ENCODE measurements at places on chromosomes 1 and 21. TPM values are rescaled to one million over a fixed set of nuclear protein-coding genes. Genes with fewer than 3 reads are reported as not detected.
A peak's percentile ranks its signal among the peaks of the same experiment; 100 is the strongest.

- no peaks in the 10 kb centered on the region for H3K4me1 ChIP-seq
- no peak for DNase-seq
- H3K27ac ChIP-seq = no peak overlapping the region
These were observed 155.0 kb upstream of the EDN2 start for GRCh38 chr1:41639332-41639936.

GRCh38 chr1:54791880-54792522, 9.1 kb downstream of the TTC22 start:
- peaks cover 15% of the 10 kb centered on the region for H3K4me1 ChIP-seq
- H3K27me3 ChIP-seq = no peaks in the 10 kb centered on the region
- H3K27ac ChIP-seq = peak overlapping the region; percentile 38
- DNase-seq = no peak

- no peak overlapping the region for H3K27ac ChIP-seq
- no peaks in the 10 kb centered on the region for H3K4me1 ChIP-seq
- no peaks in the 10 kb centered on the region for H3K36me3 ChIP-seq
- no peak for DNase-seq
These were observed 282.6 kb downstream of the DSCAM start for GRCh38 chr21:40564318-40564717.

GRCh38 chr21:45655124-45655523, 11.6 kb downstream of the PCBP3 start:
- H3K27me3 ChIP-seq = no peaks in the 10 kb centered on the region
- H3K36me3 ChIP-seq = no peaks in the 10 kb centered on the region
- no peak for DNase-seq
- no peak overlapping the region for H3K4me3 ChIP-seq
- H3K27ac ChIP-seq = no peak overlapping the region

DNA sequence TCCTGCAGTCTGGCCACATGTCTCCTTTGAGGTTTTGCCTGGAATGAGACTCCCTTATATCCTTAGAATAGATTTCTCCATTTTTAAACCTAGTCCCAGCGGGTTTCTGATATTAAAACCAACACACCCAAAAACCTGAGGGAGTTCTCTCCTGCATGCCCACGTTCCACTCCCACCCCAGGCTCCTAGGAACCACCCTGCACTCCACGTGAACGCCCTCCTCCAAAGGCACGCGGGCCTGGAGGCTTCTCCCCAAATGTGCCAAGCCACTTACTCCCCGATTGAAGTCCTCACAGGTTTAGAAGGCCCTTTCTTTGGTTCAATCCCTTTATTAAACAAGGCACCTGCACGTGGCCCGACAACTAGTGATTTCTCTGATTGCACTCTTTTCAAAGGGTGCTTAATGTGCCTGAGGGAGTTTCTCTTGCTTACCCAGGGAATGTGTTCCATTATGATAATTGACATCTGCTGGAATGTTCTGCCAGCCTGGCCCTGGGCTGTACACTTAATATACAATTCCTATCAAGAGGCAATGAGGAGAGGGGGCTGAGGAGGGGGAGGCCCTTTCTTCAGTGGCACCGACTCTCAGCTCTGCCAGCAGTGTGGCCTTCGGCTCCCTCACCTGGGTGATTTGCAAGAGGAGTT, 104.3 kb upstream of the ADAR start:
- no peaks in the 10 kb centered on the region for H3K27me3 ChIP-seq
- no peak for DNase-seq
- H3K4me1 ChIP-seq = no peaks in the 10 kb centered on the region
- H3K4me3 ChIP-seq = no peak overlapping the region
- H3K36me3 ChIP-seq = no peaks in the 10 kb centered on the region

DNA sequence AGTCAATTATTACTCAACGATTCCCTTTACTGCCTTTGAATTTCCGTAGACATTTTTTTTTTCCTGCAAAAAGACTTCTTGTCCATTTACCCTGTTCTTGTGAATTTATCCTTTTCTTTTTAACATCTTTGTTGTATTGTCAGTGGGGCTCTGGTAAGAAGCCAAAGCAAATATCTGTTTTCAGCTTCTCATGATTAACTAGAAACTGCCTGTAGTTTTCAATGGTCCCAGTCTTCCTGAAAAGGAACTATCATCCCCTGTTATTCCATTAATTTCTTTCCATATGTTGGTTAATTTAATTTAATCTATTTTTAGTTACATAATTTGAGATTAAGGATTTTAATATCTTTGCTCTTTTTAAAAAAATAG, 28.0 kb downstream of the SH3BGR start:
- H3K4me1 ChIP-seq = peaks cover 7% of the 10 kb centered on the region
- no peaks in the 10 kb centered on the region for H3K36me3 ChIP-seq
- H3K27ac ChIP-seq = no peak overlapping the region

- H3K4me3 ChIP-seq = no peak overlapping the region
- no peak for DNase-seq
- H3K27ac ChIP-seq = no peak overlapping the region
- no peaks in the 10 kb centered on the region for H3K27me3 ChIP-seq
These were observed 95.5 kb upstream of the DPT start for GRCh38 chr1:168824418-168825065.

- peaks cover 23% of the 10 kb centered on the region for H3K4me1 ChIP-seq
- no peaks in the 10 kb centered on the region for H3K36me3 ChIP-seq
- no peak for DNase-seq
- H3K4me3 ChIP-seq = no peak overlapping the region
- H3K27ac ChIP-seq = no peak overlapping the region
- H3K27me3 ChIP-seq = no peaks in the 10 kb centered on the region
These were observed 2.5 kb downstream of the MYBPH start for GRCh38 chr1:203173011-203173555.

GRCh38 chr1:226274138-226274537, 34.8 kb downstream of the LIN9 start:
- H3K36me3 ChIP-seq = no peaks in the 10 kb centered on the region
- H3K27ac ChIP-seq = no peak overlapping the region
- H3K27me3 ChIP-seq = no peaks in the 10 kb centered on the region

DNA sequence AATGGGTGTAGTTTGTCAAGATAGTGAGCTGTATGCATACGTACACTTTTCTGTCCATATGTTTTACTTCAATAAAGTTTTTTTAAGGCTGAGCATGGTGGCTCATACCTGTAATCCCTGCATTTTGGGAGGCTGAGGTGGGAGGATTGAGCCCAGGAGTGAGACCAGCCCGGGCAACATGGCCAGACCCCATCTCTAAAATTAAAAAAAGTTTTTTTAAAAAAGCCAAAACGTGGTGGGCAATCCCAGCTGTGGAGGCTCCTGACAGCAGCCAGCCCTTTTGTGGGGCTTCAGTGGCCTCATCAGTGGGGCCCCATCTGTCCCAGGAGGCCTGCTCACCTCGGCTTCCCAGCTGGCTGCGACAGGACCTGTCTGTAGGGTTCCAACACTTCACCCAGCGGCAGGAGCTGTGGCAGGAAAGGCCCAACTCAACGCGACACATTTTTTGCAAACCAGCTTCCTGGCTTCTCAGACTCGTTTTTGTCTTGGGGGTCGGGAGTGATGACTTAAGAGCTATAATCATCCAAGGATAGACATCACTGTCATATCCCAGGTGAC, 56.9 kb upstream of the LBR start:
- H3K27me3 ChIP-seq = no peaks in the 10 kb centered on the region
- H3K4me3 ChIP-seq = no peak overlapping the region
- H3K4me1 ChIP-seq = no peaks in the 10 kb centered on the region
- peak; percentile 64 for DNase-seq

- H3K4me1 ChIP-seq = no peaks in the 10 kb centered on the region
- H3K27me3 ChIP-seq = no peaks in the 10 kb centered on the region
- H3K27ac ChIP-seq = no peak overlapping the region
- DNase-seq = no peak
- no peak overlapping the region for H3K4me3 ChIP-seq
- no peaks in the 10 kb centered on the region for H3K36me3 ChIP-seq
These were observed 16.2 kb downstream of the ACTRT2 start for GRCh38 chr1:3037281-3038040.

GRCh38 chr21:28712411-28712810, 280.3 kb downstream of the LTN1 start:
- H3K27me3 ChIP-seq = no peaks in the 10 kb centered on the region
- DNase-seq = no peak
- no peaks in the 10 kb centered on the region for H3K36me3 ChIP-seq
- no peaks in the 10 kb centered on the region for H3K4me1 ChIP-seq
- no peak overlapping the region for H3K27ac ChIP-seq
- H3K4me3 ChIP-seq = no peak overlapping the region

- no peak overlapping the region for H3K4me3 ChIP-seq
- DNase-seq = no peak
- no peak overlapping the region for H3K27ac ChIP-seq
- H3K36me3 ChIP-seq = no peaks in the 10 kb centered on the region
These were observed 878.5 kb downstream of the USP25 start for GRCh38 chr21:16608209-16608830.

The RGS8 gene
- not detected for total RNA-seq

GRCh38 chr1:239353536-239353935, 32.8 kb upstream of the CHRM3 start:
- DNase-seq = no peak
- no peaks in the 10 kb centered on the region for H3K4me1 ChIP-seq
- no peaks in the 10 kb centered on the region for H3K27me3 ChIP-seq
- no peak overlapping the region for H3K4me3 ChIP-seq
- no peaks in the 10 kb centered on the region for H3K36me3 ChIP-seq

DNA sequence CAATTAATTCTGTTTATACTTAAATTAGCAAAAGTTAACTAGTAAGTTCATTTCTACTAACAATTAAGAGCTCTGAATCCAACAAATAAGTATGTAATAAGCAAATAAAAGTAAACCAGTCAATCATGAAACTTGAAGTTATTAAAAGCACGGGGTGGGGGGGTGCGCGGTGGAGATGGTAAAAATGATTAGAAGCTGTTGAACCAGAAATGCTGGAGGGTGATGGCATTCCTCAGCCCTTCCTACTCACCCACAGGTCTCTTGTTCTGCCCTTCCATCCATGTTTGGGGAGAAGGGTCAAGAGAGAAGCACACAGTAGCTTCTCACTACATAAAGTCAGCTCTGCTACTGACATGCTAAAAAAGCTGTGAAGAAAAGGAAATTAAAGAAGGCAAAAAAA, 63.5 kb downstream of the AKT3 start:
- H3K4me3 ChIP-seq = no peak overlapping the region
- H3K36me3 ChIP-seq = no peaks in the 10 kb centered on the region
- no peaks in the 10 kb centered on the region for H3K27me3 ChIP-seq
- H3K27ac ChIP-seq = peak overlapping the region; percentile 10
- DNase-seq = no peak

GRCh38 chr1:184096005-184096404, 44.5 kb downstream of the TSEN15 start:
- H3K27me3 ChIP-seq = no peaks in the 10 kb centered on the region
- DNase-seq = no peak
- no peaks in the 10 kb centered on the region for H3K4me1 ChIP-seq
- no peak overlapping the region for H3K4me3 ChIP-seq

The BATF3 gene
- total RNA-seq = 7.9 TPM

DNA sequence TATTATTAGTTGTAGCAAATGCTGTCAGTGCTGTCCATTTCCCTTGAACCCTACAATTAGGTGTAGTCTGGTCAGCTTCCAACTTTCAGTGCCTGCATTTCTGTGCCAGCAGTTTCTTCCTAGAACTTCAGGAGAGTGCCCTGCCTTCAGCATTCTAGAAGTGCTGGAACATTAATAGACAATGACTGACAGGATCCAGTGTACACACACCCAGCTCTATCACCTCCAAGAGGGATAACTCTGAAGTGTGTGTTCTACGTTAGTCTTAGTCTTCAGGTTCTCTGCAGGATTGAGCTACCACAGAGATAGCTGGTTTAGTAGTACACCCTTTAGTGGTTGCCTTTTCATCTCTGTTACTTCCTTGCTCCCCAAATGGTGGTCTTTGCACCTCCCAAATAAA, 61.4 kb downstream of the PRRX1 start:
- H3K4me3 ChIP-seq = no peak overlapping the region
- no peak overlapping the region for H3K27ac ChIP-seq
- DNase-seq = no peak
- no peaks in the 10 kb centered on the region for H3K27me3 ChIP-seq

GRCh38 chr21:26715878-26716506, 129.2 kb downstream of the ADAMTS1 start:
- no peak for DNase-seq
- no peaks in the 10 kb centered on the region for H3K4me1 ChIP-seq
- H3K27me3 ChIP-seq = no peaks in the 10 kb centered on the region
- H3K36me3 ChIP-seq = no peaks in the 10 kb centered on the region
- no peak overlapping the region for H3K4me3 ChIP-seq

- peaks cover 33% of the 10 kb centered on the region for H3K4me1 ChIP-seq
- H3K36me3 ChIP-seq = no peaks in the 10 kb centered on the region
- no peak overlapping the region for H3K27ac ChIP-seq
- H3K27me3 ChIP-seq = no peaks in the 10 kb centered on the region
These were observed 95.9 kb downstream of the EPHB2 start for GRCh38 chr1:22806584-22806983.

GRCh38 chr1:1550591-1551432, 10.4 kb upstream of the TMEM240 start:
- no peak for DNase-seq
- peaks cover 12% of the 10 kb centered on the region for H3K4me1 ChIP-seq
- no peaks in the 10 kb centered on the region for H3K27me3 ChIP-seq
- no peaks in the 10 kb centered on the region for H3K36me3 ChIP-seq

The MMP23B gene
- total RNA-seq = 42.7 TPM

GRCh38 chr1:25740071-25740470, 59.9 kb upstream of the SELENON start:
- H3K4me1 ChIP-seq = peaks cover 58% of the 10 kb centered on the region
- H3K36me3 ChIP-seq = no peaks in the 10 kb centered on the region
- H3K4me3 ChIP-seq = no peak overlapping the region
- no peak for DNase-seq
- H3K27me3 ChIP-seq = no peaks in the 10 kb centered on the region

- H3K27ac ChIP-seq = no peak overlapping the region
- H3K36me3 ChIP-seq = no peaks in the 10 kb centered on the region
- no peaks in the 10 kb centered on the region for H3K27me3 ChIP-seq
- no peak overlapping the region for H3K4me3 ChIP-seq
- no peaks in the 10 kb centered on the region for H3K4me1 ChIP-seq
These were observed 384.9 kb downstream of the NCAM2 start for GRCh38 chr21:21383126-21383525.

- no peak for DNase-seq
- H3K4me1 ChIP-seq = no peaks in the 10 kb centered on the region
- H3K27me3 ChIP-seq = no peaks in the 10 kb centered on the region
- H3K27ac ChIP-seq = no peak overlapping the region
These were observed 15.6 kb downstream of the RUNX3 start for GRCh38 chr1:24914226-24915069.

DNA sequence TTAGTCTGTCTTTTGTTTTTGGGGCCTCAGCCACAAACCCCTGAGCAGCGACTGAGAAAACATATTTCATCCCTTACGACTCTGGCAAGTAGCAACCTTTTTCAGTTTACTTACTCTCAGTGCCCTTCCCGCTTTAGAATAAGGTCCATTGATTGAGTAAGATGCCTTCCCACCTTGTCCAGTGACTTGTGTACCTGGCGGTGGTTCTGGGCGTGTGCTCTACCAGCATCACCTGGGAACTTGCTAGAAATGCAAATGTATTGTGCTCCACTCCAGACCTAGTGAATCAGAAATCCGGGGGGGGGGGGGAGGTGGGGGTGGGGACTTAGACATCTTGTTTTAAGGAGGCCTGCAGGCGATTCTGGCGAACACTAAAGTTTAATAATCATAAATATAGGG, 72.1 kb downstream of the S1PR1 start:
- no peaks in the 10 kb centered on the region for H3K36me3 ChIP-seq
- no peak overlapping the region for H3K4me3 ChIP-seq
- peaks cover 11% of the 10 kb centered on the region for H3K4me1 ChIP-seq
- H3K27me3 ChIP-seq = no peaks in the 10 kb centered on the region
